Transverse colon (tissue), 4 donors: ENCODE measurements at places on chromosomes 7 and 10. TPM values are rescaled to one million over a fixed set of nuclear protein-coding genes. Genes with fewer than 3 reads are reported as not detected.

GRCh38 chr10:120336911-120337540 is 120.0 kb upstream of the PLPP4 start:
- DNase-seq = peak; percentile 55

COBL gene
- 62.4 TPM for total RNA-seq

UCN3 gene
- total RNA-seq = 1.7 TPM

LLCFC1 gene
- total RNA-seq = not detected

GRM3 gene
- total RNA-seq = not detected

DNA sequence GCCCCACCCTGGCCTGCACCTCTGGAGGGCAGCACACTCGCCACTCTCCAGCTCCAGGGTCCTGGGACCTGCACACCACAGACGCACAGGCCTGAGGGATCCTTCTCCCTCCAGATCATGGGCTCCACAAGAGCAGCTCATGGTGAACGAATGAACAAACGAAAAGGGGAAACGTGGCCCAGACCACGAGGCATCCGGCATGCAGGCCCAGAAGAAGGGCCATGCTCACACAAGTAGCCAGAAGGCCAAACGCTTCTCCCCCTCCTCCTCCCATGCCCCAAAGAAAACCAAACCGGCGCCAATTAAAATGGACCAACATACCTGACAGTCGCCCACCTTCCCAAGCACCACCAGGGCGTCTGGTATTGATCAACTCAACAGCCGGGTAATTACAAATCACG is 30.4 kb downstream of the MAD1L1 start:
- no peak for DNase-seq

GRCh38 chr10:90777621-90778020 is 80.2 kb downstream of the HTR7 start:
- no peak for DNase-seq

DNA sequence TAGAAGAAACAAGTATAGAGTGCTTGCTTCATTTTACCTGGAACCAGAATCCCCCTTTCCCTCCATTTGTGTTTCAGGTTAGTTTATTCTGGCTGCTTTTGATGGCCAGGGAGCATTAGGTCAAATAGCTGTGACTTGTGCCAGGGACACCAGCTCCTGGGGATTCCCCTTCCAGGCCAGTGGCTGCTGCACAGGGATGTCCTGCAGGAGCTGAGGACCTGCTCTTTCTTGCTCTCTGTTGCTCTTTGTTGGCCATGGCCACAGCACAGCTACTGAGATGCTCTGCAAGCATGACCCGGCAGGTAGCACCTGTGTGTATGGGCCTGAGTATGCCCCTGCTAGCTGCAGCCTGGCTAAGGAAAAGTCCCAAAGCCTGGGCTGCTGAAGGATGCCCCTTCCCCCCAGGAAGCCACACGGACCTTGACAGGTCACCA is 208.9 kb downstream of the EBF3 start:
- DNase-seq = peak; percentile 4

- DNase-seq = no peak
Measured at GRCh38 chr10:112481602-112482001, 34.6 kb downstream of the VTI1A start.

DNA sequence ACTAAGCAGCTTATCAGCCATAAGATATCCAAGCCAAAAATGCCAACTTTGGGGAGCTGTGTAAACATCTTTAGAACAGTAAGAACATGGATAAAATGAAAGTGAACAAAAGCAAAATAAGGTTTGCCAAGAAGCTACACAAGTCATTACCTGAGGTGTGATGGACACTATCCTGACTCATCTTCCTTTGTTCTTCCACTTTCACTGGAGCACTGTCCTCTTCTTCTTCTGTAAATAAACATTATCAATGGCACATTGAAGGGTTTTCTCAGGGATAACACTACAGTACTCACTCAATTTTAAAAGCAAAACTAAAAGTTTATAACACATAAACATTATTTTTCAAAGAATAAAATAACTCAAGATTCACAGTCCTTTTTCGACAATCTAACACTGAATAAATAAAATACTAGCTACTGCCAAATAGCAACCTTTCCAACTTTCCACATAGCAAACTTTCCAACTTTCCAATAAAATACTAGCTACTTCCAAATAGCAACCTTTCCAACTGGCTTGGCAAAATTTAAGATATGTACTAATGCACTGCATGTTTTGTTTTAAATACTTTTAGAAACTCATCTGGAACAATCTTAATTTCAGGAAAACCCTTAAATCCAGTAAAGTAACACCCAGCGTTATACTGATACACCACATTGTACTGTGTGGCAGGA is 174.1 kb downstream of the SKAP2 start:
- DNase-seq = no peak

GRCh38 chr10:102113956-102114857 is 6.0 kb downstream of the LDB1 start:
- peak; percentile 29 for DNase-seq
